ENCODE measurements at places on chromosomes 2 and 18. TPM values are rescaled to one million over a fixed set of nuclear protein-coding genes. Genes with fewer than 3 reads are reported as not detected.

DNA sequence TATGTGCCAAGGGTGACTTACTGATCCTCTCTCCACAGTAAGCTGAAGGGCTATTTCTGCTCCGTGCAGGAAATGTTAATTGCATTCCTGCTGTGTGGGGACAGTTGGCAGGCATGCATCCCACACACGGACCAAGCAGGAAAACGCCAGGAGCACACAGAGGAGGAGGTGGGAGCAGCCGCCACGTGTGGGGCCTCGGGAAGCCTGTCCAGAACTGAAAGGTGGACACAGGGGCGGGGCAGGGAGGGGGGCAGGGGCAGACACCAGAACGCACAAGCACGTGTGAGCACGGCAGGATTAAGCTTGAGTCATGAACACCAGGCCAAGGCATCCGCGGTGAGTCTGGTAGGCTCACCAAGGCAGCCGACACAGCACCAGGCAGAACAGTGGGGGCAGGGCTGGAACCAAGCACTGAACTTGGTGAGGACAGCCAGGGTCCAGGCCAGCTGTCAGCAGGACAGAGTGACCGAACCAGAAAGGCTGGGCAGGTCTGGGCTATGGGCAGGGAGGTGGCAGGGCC is 177.1 kb downstream of the EIPR1 start:
- no peak overlapping the region for H3K4me3 ChIP-seq
- H3K4me1 ChIP-seq, result peaks cover 13% of the 10 kb centered on the region
- H3K27ac ChIP-seq, result no peak overlapping the region
- no peaks in the 10 kb centered on the region for H3K27me3 ChIP-seq
- H3K36me3 ChIP-seq, result peaks cover 4% of the 10 kb centered on the region

DNA sequence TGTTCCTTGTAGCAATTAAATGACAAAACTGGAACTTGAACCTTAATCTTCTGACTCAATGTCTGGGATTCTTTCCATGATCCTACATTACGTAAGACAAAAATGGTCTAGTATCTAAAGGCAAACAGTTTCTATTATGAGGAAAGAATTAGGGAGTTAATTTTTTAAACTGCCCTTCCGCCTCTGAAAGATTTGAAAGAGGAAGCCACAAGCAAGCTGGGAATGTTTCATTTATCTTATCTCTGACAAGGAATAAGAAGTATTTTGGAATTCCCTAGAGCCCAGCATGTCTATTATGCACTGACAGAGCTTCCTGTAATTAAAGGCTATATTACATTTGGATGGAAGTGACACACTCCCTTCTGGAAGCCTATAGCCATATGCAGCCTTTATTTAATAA is 558.8 kb upstream of the CDH2 start:
- H3K36me3 ChIP-seq, result no peaks in the 10 kb centered on the region
- H3K27me3 ChIP-seq, result no peaks in the 10 kb centered on the region
- no peak for DNase-seq
- H3K4me1 ChIP-seq, result no peaks in the 10 kb centered on the region
- no peak overlapping the region for H3K4me3 ChIP-seq

DNA sequence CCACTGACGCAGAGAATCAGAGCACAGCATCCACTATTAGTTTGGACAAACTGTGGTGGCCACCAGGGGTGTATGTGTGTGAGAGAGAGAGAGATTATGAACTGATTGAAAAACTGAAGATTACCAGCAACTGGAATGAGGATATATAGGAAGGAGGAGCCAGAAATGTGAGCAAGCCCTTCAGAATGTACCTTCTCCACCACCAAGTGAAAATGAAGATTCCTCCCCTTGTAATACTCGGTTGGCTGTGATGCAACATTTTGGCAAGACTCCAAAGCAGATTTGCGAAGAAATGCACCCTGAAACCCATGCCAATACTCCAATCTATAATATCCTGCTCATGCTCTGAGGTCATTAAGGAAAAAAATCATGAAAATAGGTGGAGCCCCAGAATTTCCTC is 121.2 kb upstream of the SLC35G4 start:
- no peak overlapping the region for H3K4me3 ChIP-seq
- H3K36me3 ChIP-seq, result no peaks in the 10 kb centered on the region
- no peaks in the 10 kb centered on the region for H3K27me3 ChIP-seq
- no peak overlapping the region for H3K27ac ChIP-seq
- no peak for DNase-seq

- no peak overlapping the region for H3K4me3 ChIP-seq
- no peak for DNase-seq
- no peaks in the 10 kb centered on the region for H3K36me3 ChIP-seq
- H3K4me1 ChIP-seq, result no peaks in the 10 kb centered on the region
- H3K27ac ChIP-seq, result no peak overlapping the region
- peaks cover 7% of the 10 kb centered on the region for H3K27me3 ChIP-seq
Measured at GRCh38 chr18:80229766-80230745, 17.3 kb downstream of the PARD6G start.

- H3K36me3 ChIP-seq, result no peaks in the 10 kb centered on the region
- H3K27me3 ChIP-seq, result no peaks in the 10 kb centered on the region
- H3K27ac ChIP-seq, result no peak overlapping the region
Measured at GRCh38 chr2:58313926-58314325, 72.8 kb upstream of the FANCL start.

DNA sequence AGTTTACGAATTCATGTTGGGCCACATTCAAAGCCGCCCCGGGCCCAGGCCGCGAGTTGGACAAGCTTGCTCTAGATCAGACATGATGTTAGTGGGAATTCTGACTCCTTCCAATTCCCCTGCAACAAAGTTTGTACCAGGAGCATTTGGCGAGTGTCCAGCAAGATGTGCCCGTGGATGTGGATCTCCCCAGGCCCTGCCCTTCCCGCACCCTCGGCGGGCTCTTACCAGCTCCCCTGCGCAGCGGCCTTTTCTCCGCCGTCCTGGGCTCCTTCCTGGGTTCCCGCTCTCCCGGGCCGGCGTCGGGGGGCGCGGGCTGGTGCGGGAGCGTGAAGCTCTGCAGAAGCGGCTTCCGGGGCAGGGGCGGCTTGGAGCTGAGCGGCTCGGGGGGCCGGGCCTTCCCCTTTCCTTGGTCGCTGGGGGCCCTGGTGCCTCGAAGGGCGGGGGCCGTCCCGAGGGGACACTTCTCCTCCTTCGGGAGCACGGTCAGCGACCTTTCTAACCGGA is 90.8 kb upstream of the MGAT4A start:
- peak overlapping the region; percentile 34 for H3K4me3 ChIP-seq
- H3K27ac ChIP-seq, result no peak overlapping the region
- H3K4me1 ChIP-seq, result peaks cover 15% of the 10 kb centered on the region
- H3K27me3 ChIP-seq, result peaks cover 2% of the 10 kb centered on the region

GRCh38 chr2:193847991-193848390 is 1653.3 kb upstream of the TMEFF2 start:
- no peaks in the 10 kb centered on the region for H3K27me3 ChIP-seq
- H3K27ac ChIP-seq, result no peak overlapping the region
- DNase-seq, result no peak
- H3K4me3 ChIP-seq, result no peak overlapping the region
- no peaks in the 10 kb centered on the region for H3K4me1 ChIP-seq

DNA sequence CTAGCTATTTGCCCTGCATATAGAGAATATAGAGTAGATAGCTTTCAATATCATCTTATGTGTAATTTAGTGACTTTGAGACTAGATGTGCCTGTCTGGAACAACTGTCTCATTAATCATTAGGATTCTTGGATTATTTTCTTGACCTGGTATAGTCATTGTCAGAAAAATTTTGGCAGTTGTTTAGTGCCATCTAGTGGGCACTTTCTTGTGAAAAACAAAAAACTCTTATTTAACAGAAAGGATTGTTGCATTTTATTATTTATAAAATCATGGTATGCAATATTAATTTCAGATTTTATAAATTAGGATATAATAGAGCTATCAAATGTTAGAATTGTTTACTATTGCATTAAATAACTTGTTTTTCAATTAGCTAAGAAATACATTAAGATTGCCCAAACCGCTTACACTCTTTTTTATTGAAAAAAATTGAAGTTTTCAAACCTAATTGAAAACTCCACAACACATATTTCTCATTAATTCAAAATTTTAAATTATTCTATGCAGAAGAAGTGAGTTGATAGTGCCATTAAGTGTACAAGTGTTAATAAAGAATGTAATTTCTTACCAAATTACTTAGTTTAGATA is 80.3 kb downstream of the DYNAP start:
- no peak overlapping the region for H3K4me3 ChIP-seq
- no peak for DNase-seq
- no peak overlapping the region for H3K27ac ChIP-seq
- H3K36me3 ChIP-seq, result no peaks in the 10 kb centered on the region
- peaks cover 7% of the 10 kb centered on the region for H3K27me3 ChIP-seq
- no peaks in the 10 kb centered on the region for H3K4me1 ChIP-seq

DNA sequence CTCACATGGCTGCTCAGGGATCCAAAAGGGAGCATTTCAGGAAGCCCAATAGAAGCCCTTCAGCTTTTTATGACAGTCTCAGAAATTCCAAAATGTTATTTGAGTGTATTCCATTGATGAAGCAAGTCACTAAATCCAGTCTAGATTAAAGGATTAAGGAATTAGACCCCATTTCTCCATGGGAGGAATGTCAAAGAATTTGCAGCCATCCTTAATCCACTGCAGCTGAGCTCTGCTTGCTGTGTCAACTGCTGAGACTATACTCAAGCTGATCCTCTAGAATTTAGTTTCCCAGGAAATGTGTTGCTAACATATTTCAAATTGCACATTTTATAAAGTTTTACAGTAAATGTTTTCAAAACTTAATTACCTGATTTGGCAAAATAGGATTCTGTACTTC is 28.4 kb upstream of the C2orf69 start:
- H3K27ac ChIP-seq, result no peak overlapping the region
- no peak for DNase-seq
- no peaks in the 10 kb centered on the region for H3K36me3 ChIP-seq
- H3K4me1 ChIP-seq, result peaks cover 5% of the 10 kb centered on the region
- no peak overlapping the region for H3K4me3 ChIP-seq

DOCK10 gene
- total RNA-seq, result 137 TPM

ST6GAL2 gene
- total RNA-seq, result not detected

GPR45 gene
- total RNA-seq, result not detected

TUBA3D gene
- total RNA-seq, result not detected

GIGYF2 gene
- total RNA-seq, result 52.8 TPM

Data from activated naive CD4-positive, alpha-beta T cell treated with anti-CD3 and anti-CD28 coated beads for 36 hours (primary cell).